ENCODE measurements at places on chromosomes 5 and 9. TPM values are rescaled to one million over a fixed set of nuclear protein-coding genes. Genes with fewer than 3 reads are reported as not detected.

Gene ROPN1L
- total RNA-seq, result 0.32 TPM

Gene SH3GL2
- not detected for total RNA-seq

Gene RANBP6
- 9.1 TPM for total RNA-seq

Gene PCDHGA5
- 4.1 TPM for total RNA-seq

Gene GRXCR2
- total RNA-seq, result not detected

Gene TMEM215
- total RNA-seq, result not detected
